Nasal cavity respiratory epithelium epithelial cell of viscerocranial mucosa (primary cell): ENCODE measurements at places on chromosomes 6 and 20. TPM values are rescaled to one million over a fixed set of nuclear protein-coding genes. Genes with fewer than 3 reads are reported as not detected.

NKAPL gene
- 1.9 and 3.1 TPM in 2 replicates for total RNA-seq

PBOV1 gene
- not detected in 2 replicates for total RNA-seq

PTGIS gene
- total RNA-seq, result not detected in 2 replicates

OR2H2 gene
- total RNA-seq, result not detected in 2 replicates

UBE2V1 gene
- 27.3 and 47.8 TPM in 2 replicates for total RNA-seq

GABRR1 gene
- total RNA-seq, result not detected in 2 replicates

ATP6V1G2 gene
- total RNA-seq, result 0.28 and 0.34 TPM in 2 replicates

CDKAL1 gene
- total RNA-seq, result 18.5 and 24.5 TPM in 2 replicates

PCK1 gene
- total RNA-seq, result not detected in 2 replicates
